ENCODE measurements at places on chromosomes 7 and 10.

DNA sequence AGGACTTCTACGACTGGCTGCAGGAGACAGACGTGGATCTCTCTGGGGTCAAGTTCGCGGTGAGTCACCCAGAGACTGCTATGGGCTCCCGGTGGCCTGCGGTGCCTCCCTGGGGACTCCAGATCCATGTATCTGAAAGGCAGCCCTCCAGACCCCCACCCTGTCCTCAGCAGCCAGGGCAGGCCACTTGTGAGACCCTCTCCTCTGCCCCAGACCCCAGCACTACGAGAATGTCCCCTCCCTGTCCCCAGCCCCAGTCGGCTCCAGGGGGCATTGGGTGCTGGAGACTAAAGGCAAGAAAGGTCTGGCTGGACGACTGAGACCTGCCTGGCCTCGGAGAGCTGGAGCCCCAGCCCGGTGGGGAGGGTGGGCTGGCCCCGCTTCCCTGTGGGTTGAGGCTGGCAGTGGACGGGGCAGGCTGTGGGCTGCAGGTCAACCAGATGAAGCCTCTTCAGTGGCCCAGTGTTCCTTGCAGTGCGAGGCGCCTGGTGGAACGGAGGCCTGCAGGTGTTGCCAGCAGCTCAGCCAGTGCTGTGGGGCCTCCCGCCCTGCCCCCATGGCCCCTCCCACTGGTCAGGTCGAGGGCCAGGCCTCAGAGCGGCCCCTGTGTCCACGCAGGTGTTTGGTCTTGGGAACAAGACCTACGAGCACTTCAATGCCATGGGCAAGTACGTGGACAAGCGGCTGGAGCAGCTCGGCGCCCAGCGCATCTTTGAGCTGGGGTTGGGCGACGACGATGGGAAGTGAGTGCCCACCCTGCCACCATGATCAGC is 13.8 kb downstream of the TMEM120A start:
- DNase-seq = no peak

DNA sequence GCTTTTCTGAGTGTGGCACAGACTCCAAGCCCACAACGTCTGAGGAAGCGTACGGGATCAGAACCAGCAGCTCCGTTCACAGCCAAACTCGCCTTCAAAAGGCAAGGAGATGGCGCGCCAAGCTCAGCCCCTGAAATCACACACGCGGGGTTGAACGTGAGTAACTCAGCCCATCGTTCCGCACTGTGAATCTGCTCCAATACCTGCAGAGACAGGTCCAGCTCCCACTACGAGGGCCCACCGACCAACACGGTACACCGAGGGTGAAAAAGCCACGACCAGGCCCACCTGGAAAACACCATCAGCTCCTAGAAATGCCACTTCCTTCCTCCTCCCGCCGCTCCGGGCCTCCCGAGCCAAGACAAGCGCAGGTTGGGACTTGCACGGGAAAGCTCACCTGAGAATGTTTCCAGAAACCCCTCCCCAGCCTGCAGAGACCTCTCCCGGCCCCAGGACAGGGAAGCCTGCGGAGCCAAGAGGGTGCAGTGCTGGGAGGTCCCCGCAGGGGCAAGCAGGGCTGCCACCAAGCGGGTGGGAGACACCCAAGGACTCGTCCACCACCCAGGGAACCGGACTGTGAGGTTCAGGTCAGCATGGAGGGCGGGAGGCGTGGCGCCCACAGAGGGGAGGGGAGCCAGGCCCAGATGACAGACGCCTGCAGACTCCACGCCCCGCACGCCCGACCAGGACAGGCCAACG is 93.9 kb upstream of the PDGFA start:
- DNase-seq = no peak

DNA sequence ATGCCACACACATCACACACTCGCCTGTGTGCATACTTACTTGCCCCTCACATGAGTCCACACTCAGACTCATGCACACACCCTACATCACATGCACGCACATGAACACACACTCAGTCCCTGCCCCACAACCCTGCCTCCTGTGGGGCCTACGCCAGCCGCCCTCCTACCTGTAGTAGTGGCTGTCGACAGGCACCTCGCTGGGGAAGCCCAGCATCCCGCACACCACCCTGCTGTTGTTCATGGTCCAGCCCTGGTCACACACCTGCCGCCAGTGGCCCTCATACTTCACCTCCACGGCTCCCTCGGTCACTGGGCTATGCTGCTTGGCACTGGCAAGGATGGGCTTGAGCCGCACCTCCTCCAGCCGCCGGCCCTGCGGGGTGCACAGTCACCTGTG is 7.2 kb downstream of the LOXL4 start:
- DNase-seq = no peak

DNA sequence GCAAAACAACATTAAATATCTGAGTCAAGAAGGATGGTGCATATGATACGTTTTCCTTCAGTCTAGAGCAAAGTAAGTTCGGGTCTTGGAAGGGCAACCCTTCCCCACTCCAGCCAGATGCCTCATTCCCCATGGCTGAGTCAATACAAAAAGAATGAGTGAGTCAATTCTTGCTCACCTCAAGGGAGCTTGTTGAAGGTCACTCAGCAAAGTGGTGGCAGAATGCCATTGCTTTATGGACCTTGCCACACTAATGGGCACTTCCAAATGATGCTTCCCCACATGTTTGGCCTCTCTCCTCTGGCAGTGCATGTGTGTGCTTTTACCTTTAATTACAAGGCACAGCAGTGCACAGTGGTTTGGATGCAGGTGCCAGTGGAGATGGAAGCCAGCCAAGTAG is 296.5 kb downstream of the SORCS3 start:
- DNase-seq = no peak

DNA sequence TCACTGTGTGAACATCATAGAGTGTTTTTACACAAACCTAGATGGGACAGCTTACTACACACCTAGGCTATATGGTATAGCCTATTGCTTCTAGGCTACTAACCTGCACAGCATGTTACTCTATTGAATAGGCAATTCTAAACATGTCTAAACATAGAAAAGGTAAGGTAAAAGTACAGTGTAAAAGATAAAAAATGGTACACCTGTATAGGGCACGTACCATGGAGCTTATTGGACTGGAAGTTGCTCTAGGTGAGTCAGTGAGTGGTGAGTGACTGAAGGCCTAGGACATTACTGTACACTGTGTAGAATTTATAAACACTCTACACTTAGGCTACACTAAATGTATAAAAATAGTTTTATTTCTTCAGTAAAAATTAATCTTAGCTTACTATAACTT is 182.0 kb upstream of the THSD7A start:
- no peak for DNase-seq

GRCh38 chr7:96320442-96320841 is 1.5 kb downstream of the SLC25A13 start:
- DNase-seq = peak; percentile 12

- DNase-seq = no peak
These were observed 167.3 kb upstream of the KLF14 start for GRCh38 chr7:130901209-130901783.

DNA sequence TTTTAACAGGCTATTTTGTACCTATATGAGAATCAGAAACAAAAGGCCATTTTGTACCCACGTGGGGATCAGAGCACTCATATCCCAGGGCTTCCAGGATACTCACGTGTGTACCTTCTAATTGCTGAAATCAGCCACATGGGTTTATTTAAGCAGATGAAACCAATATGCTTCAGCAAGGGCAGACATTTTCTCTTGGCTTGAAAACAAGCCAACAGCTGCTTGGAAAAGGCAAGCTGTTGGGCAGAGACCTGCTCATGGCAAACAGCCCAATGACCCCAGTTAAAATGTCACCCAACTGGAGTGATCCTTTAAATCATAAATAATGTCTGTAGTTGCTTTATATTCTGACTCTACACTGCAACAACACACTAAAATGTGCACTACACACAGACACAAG is 26.5 kb upstream of the TOMM7 start:
- no peak for DNase-seq

DNA sequence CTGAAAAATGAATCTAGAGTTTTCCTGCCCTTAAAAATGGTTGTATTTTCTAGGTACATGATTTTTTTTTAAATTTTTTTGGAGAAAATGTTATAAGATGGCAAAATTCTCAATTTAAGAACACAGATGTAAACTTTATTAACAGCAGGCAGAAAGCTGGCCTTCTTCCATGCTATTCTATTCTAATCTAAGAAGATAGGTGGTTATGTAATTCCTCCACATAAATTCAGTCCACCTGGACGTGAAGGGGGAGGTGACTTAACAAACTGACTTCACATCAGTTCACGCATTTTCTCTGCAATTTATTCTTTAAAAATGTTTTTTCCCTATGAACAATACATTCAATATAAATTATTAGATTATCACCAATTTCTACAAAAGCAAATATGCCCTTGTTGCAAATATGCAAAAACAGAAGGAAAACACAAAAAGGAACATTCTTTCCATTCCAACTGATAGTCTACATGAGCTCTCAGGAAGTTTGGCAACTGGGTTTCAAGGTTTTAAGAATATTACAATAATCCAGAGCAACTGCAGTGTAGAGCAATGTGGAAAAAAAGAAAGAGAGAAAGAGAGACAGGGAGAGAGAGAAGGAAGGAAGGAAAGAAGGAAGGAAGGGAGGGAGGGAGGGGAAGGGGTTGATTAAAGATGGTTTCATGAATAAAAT is 76.8 kb downstream of the HIBADH start:
- no peak for DNase-seq

DNA sequence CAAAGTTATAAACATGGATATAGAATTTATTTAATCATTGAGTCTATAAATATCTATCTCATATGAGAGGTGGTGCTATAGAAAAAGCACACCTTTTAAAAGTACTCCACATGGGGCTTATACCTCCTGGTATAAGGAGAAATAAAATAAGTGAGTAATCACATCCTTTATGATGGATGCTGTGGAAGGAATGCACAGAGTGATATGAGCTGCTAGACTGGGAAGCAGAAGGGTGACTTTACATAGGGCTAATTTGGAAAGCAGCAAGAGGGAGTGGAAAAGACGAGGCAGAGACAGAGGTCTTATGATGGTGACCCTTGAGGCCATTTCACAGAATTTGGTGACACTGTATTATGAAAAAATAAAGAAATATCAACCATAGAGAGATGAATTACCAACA is 59.4 kb upstream of the AHR start:
- DNase-seq = no peak

GRCh38 chr10:44801383-44802327 is 109.5 kb upstream of the TMEM72 start:
- DNase-seq = no peak

DNA sequence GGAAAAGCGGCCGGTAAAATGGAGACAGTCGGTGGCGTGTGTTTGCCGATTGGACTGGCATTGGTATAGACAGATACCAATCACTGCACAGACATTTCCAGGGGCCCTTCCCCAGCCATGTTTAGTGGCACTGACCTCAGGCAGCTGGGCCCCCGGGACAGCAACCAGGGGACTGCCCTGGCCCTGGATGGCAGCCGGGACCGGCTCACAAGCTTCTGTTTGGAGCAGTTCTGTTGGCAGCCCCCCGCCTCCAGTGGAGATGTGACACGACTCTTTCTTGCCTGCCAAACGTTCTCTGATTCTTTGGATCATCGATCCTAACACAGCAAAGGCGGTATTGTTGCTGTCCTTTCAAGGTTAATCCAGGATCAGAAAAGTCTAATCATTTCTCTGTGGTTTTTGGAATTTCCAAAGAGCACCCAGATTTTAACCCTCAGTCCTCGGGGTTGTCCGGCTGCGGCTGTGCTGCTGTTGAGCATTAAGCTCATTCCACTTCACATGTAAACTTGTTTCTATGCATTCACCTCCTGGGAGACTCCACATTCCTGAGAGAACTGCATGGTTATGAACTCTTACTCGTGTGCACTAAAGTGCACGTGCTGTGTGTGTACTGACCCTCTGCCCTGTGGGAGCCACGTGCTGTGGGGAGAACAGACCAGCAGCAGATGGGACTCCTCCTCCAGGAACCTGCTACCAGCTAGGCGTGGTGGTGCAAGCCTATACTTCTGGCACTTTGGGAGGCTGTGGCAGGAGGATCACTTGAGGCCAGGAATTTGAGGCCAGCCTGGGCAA is 46.0 kb downstream of the FOXK1 start:
- DNase-seq = no peak

DNA sequence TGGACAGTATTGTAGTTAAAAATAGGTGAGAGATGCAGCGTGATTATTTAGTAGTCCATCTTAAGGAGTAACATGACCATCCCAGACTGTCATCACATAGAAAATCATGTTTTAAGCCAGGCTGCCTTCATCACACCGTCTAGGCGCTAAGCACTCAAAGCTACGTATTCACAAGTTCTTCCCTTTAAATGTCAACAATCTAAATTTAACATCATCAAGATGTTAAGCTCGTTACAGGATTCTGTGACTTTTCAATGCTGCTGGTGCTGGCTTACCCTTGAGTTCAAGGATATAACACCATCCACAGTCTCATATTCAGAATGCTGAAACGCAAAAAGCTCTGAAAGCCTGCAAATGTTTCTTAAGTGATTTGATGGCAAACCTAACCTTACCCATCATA is 109.5 kb upstream of the CDCA7L start:
- no peak for DNase-seq

GRCh38 chr10:132458071-132458585 is 61.1 kb downstream of the PWWP2B start:
- no peak for DNase-seq

GRCh38 chr10:63505562-63505961 is 15.6 kb upstream of the REEP3 start:
- no peak for DNase-seq

DNA sequence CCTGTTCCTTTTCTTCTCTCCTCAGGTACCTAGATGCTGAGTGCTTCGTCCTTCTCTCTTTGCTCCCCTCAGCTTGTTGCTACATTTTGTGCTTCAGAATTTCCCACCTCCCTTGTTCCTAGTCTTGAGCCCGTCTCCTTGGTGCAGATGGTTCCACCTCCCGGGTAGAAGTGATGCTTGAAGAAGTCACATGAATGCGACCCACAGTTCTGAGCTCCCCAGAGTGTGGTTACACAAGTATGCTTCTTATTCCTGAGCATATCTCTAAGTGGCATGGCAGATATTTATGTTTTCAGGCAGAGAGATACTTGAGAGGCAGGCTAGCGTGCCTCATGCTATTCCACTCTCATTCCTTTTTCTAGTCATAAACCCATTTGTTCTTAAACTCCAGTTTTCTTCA is 34.0 kb downstream of the INPP5F start:
- no peak for DNase-seq

GRCh38 chr10:72000073-72001032 is 36.2 kb downstream of the CHST3 start:
- no peak for DNase-seq

- no peak for DNase-seq
These were observed 133.6 kb upstream of the JCAD start for GRCh38 chr10:30192846-30193608.

DNA sequence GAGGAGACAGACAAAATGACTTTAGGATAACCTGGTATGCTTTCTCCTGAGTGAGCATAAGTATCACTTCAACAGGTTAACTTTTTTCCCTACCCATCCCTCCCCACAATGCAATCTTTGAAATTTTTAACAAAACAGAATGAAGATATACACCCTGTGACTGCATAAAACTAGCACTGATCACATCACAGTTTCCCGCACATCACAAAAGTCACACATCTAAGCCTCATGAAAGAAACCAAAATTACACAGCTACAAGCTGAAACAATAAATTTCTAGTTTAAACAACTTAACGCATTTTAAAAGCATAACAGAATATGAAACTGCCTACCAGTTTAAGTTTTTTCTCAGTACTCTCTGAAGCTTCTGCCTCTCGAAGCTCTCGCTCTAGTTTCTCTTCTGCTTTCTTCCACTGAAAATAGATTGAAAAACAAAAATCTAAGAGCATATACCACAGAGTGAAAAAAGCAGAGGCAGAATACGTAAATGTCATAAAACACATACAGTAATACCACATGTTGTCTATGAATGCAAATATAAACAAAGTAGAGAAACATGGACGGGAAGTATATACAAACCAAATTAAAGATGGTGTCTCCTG is 18.1 kb downstream of the NOC3L start:
- no peak for DNase-seq
